Stimulated activated CD4-positive, alpha-beta T cell treated with anti-CD3 and anti-CD28 coated beads, Interleukin-15, amount 100 ng/mL, for 1 hour (primary cell): ENCODE measurements at places on chromosomes 2 and 18.
A peak's percentile ranks its signal among the peaks of the same experiment; 100 is the strongest.

DNA sequence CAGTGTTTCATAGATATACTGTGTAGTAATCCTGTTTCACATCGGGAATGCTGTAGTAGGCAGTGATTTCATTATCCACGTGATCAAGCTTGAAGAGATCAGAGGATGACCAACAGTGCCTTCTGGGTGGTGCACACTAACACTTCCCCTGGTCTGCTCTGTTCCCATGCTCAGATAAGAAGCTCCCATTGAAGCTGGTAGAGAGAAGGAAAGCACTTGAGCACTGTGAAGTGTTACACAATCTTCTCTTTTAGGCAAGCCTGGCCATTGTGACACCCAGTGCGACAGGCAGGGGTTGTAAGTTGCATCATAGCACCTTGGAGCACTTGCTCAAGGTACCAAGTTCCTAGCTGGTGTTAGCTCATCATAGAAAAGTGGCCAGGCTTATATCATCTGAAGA, 30.6 kb upstream of the GPD2 start:
- DNase-seq: no peak

DNA sequence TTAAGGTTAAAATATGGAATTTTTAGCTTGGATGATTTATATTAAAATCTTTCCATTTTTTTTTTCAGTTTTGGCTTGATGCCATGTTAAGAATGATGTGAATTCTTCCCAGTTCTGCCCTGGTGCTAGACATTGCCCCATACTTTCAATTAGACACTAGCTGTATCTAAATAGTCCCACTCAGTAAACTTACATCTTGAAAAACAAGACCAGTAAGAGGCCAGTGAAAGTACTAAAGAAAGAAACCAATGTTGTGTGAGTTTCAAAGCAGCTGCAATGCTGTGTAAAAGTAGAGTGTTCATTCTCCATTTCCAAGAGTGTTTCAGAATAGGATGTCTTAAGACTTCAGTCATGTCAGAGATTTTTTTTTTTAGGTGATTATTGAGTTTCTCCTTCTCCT, 40.0 kb upstream of the CYBRD1 start:
- DNase-seq: no peak

DNA sequence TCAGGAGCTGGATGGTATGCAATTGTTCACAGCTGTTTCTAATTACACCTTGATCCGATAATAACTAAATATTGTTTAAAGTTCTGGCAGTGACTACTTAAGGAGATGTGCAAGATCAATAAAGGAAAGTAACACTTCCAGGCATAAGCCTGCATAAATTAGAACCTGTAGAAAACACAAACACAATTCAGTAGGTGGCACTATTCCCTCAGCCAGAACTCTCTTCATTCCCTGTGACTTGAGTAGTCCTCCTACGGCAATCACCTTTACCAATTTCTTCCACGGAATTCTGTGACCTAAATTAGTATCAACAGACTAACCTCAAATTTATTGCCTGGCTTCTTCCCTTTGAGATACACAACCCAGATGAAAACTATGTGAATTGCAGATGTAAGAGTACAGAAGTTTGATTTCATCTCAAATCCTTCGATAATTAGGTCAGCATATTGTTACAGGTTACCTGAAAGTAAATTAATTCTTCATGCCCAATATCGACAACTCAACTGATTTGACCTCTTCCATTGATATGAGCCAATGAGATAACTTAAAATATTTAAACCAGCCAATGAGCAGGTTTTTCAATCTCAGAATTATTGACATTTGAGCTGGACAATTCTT, 137.8 kb downstream of the PID1 start:
- DNase-seq: no peak

- peak; percentile 65 for DNase-seq
Measured at GRCh38 chr2:237432484-237433092, 18.6 kb upstream of the COL6A3 start.

GRCh38 chr2:172510088-172510487, 45.8 kb upstream of the PDK1 start:
- DNase-seq: no peak

DNA sequence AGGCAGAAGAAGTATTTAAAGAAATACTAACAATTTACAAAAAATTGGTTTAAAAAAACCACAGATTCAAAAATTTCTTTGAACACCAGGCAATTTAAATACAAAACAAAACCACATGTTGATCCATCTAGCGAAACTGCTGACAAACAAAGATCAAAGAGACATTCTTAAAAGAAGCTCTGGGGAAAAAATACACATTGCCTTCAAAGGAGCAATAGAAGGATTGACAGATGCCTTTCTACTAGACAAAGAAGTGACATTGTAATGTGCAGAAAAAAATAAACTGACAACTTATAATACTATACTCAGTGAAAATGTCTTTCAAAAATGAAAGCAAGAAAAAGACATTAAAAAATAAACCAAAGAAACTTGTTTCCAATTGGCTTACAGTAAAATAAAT, 12.6 kb upstream of the EIF2AK3 start:
- no peak for DNase-seq
